Fibroblast of skin of left biceps (primary cell): ENCODE measurements at places on chromosomes 16 and 17.
A peak's percentile ranks its signal among the peaks of the same experiment; 100 is the strongest.

- no peak for DNase-seq
These were observed 61.0 kb upstream of the LGALS9 start for GRCh38 chr17:27569884-27570577.

GRCh38 chr17:13510062-13510461 is 91.7 kb downstream of the HS3ST3A1 start:
- peak; percentile 14 for DNase-seq

DNA sequence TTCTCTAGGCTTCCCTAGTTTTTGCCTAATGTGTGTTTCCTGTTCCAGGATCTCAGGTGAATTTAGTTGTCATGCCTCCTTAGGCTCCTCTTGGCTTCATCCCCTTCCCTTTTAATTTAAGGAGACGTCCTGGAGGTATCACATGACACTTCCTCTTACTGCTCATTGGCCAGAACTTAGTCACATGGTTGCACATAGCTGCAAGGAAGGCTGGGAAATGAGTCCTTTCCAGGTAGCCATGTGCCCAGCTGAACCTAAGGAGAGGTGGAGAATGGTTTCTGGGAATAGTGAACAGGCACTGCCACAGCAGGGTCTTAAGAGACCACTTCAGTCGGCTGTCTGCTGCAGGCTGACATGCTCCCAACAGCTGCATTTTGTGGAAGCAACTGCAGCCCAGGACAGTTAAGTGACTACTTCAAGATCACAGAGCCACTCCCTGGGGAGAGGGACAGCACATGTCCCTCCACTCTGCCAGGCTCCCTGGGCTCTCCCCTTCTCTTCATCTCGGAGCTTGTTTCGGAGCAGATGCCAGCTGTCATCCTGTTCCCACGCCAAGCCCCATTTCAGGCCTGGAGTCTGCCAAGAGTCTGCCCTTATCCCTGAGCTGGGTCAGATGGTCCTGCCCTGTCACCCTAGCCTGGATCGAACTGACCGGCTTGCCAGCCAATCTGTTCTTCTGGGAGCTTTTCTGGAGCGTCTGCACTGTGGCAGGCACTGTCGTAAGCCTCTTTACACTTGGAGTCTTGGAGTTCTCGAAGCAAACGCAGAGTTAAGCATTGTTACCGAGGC is 81.4 kb upstream of the FOXF1 start:
- DNase-seq = no peak

DNA sequence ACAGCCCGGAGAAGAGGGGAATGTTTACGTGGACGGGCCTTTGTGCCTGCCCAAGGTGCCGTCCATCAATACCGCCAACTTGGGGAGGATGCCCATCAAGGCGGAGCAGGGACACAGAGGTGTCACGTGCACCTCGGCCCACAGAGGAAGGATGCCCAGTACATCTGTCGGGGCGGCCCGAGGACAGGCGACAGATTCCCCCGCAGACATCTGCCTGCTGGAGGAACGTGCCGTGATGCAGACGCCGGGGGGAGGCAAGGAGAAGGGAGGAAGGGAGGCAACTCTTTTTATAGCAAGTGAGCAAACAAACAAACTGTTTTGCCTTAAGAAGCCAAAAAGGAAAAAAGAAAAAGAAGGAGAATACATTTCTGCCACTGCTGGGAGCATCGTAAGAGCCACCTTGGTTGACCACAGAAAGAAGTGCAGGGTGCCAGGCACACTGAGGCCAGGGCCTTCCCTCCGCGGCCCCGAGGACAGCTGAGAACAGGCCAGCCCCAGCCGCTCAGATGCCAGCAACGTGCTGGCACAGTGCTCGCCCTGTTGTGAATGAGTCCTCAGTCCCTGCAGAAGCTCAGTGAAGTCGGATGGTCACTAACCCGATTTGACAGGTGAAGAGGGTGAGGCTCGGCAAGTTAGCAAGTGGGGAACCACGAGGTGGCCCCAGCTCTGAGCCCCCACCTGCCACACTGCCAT is 146.4 kb downstream of the RBFOX3 start:
- no peak for DNase-seq

- DNase-seq = no peak
These were observed 90.5 kb downstream of the TNFRSF13B start for GRCh38 chr17:16881239-16881924.

GRCh38 chr16:81401035-81401950 is 43.3 kb upstream of the CMIP start:
- no peak for DNase-seq

DNA sequence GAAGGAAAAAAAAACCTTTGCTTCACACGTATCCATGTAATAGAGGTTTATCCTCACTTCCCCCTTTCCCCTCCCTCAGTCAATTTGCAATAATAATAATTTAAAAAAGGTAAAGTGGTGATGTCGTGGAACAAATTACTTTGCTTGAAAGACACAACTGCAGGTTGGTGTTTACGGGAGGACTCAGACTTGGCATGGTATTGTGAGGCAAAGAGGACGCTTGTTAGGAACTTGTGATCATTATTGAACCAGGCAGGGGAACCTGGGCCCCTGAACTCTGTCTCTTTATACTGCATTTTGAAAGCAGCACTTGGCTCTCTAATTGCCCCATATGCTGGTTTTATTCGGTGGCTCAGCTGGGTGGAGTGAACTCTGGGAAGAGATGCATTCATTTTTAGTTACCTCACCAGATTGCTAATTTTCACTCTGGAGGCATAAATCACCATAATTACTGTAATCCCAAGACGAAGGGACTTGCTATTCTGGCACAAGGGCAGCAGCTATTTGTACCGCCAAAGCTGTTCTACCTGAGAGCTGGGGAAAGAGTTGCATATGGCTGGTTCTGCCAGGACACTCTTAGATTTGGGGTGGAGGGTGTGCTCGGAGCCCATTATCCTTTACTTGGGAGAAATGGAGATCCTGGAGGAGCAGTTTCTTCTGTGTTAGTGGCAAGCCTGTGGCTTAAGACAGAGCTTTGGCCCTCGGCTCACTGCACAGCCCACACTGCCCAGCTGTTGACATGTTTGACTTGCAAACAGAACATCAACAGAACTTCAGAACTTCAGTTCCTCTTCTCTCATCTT is 5.7 kb upstream of the DHX8 start:
- no peak for DNase-seq

DNA sequence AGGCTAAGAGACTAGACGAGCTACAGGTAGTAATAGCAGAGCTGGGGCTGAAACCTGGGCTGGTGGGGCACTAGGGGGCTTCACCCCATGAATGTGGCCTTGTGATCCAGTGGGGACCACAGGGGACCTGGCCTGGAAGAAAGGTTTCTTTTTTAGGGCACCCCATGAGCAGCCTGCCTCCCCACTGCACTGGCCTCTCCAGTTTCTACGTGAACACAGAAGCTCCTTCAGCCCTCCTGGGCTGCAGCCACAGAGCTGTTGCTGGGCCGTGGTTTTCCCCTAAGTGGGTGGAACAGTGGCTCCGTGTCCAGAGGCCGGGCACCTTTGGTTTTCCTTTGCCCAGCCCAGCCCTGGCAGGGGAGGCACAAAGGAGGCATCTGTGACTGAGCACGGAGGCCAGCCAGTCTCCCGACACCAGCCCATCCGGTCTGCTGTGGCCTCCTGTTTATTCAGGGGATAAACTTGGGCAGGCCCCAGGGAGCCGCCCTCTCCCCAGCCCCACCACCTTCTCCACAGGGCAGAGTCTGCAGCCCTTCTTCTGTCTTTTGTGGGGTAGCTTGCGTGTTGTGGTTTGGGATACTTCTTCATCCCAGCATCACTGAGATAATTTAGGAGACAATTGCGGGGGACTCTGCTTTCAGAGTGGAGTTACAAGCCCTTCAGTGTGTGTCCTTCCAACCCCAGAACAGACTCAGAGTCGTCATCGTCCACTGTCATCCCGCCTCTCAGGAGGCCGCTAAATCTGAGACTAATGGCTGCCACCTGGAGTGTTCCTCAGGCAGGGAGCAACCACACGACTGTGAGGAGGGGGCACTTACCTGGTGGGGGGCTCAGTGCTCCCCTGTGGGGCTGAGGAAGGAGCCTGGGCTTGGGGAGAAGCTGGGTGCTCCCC is 85.3 kb downstream of the RAB11FIP4 start:
- DNase-seq = no peak

DNA sequence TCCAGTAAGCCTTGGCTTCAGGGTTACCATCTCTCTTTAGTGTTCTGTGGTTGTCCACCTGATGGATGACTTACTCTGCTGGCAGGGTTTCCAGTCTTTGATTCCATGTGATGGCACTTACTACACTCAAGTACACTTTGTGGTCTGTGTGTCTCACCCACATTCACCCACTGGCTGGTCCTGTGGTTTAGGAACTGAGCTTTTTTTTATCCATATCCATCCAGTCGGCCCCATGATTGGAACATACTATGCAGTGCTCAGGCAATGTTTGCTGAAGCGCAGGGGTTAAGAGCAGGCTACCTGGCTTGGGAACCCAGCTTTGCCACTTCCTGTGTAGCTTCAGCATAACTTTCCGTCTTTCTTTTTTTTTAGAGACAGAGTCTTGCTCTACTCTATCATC is 2.8 kb upstream of the FUS start:
- DNase-seq = no peak

DNA sequence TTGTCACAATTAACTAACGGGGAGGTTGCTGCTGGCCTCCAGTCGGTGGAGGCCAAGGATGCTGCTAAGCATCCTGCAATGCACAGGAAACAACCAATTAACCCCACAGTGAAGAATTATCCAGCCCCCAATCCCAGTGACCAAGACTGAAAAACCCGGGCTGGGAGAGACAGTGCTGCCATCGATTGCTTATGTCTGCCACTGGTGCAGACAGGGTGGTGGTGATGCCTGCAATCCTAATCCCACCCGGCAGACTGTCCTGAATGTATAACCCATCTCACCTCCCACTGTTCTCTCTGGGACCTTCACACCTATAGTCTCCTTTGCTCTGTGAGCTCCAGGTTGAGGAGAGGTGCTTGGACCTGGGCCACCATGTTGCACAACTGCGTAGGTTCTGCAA is 42.3 kb upstream of the KLHDC4 start:
- no peak for DNase-seq

- DNase-seq = no peak
These were observed 46.8 kb downstream of the TIMM22 start for GRCh38 chr17:1043601-1044251.

DNA sequence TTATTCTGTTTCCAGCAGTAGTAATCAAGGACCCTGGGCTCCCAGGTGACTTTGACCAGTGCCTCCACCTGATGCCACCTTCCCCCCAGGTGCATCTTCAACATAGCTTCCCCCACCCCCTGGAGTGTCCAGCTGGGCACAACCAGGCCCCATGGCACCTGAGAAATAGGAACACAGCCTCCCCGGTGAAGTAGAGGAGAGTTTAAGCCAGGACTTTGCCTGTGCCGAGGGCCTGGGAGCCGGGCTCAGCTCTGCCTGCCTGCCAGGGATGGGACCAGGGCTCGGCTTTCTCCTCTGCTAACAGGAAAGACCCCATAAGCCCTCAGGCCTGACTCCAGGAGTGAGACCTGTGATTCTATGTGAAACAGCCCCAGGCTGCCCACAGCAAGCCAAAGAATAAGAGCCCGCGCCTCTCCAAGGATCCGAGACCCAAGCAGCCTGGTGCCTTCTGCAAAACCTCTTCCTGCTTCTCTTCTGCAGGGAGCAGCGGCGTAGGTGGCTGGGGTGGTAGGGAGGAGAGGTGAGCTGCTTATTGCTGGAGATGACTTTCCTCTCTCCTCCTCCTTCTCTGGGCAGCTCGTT is 16.4 kb upstream of the RBFOX3 start:
- no peak for DNase-seq

DNA sequence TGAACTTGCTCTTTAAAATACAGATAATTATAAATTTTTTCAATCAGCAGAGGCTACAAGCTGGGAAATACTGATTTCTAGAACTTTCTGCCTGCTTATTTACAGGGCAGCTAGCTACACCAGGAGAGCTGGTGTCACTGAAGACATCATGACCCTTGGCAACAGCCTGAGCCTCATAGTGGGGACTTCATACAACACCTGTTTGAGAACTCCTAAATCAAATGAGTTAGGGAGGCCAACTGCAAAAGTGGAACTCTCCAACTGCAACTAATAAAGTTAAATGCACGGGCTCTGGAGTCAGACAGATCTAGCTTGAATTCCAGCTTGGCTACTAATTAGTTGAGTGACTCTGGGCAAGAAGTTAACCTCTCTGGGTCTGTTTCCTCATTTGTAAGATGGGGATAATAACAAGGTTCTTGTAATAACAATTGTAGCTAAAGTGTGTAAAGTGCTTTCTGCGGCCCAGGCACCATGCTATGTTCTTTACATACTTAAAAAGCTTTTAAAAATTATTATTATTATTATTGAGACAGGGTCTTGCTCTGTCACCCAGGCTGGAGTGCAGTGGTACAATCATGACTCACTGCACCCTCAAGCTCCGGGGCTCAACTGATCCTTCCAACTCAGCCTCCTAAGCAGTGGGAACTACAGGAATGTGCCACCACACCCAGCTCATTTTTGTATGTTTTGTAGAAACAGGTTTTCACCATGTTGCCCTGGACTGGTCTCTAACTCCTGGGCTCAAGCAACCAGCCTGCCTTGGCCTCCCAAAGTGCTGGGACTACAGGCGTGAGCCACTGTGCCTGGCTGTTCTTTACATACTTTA is 33.4 kb downstream of the VAC14 start:
- DNase-seq = no peak

DNA sequence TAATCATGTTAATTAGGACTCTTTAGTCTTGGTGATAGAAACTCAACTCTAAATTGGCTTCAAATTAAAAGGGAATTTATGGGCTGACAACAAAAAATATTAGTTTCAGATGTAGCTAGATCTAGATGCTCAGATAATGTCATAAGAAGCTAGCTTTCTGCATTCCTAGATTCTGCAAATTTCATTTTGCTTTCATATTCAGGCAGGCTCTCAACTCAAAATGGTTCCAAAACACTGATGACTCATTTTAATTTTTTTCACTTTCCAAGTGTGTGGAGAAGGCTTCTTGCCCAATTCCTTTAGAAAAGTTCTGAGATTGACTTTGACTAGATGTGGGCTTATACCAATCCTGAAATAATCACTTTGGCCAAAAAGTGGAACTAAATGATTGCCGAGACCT is 236.7 kb upstream of the GOT2 start:
- peak; percentile 40 for DNase-seq

DNA sequence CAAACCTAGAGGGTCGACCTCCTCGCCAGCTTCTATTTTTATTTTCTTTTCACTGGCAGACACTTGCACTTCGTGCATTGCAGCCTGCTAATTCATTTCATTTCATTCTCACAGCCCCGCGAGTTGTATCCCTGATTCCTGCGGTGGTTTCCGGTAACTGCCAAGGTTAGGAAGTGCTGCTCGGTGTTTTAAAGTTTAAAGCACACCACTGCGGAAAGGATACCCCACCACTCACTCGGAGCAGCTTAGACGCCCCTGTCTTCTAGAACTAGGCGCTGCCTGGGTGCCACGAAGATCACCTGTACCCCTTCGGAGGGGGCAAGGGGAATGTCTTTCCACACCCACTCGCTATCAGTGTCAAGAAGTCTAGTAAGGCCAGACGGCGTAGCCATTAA is 509 bp downstream of the CNEP1R1 start:
- no peak for DNase-seq
